ENCODE measurements at places on chromosomes 7 and 10.

- DNase-seq = no peak
Observed at GRCh38 chr7:47310020-47310419, 271.9 kb downstream of the TNS3 start.

GRCh38 chr7:135537453-135537852 lies 20.3 kb upstream of the NUP205 start:
- no peak for DNase-seq

DNA sequence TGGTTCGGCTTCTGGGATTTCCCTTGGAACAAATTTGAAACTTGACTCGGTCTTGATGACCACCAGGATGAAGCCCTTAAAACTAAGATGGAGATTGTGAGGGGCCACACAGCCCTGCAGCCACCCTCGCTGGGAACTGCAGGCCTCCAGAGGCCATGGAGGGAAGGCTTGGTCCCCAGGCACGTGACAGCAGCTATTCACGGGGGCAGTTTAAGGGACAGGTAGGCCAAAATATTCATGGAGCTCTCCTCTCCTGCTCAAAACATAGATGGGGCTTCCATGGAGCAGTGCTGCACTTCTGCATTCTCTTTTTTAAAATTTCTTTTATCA lies 137.0 kb downstream of the ADCY1 start:
- no peak for DNase-seq

- no peak for DNase-seq
Observed at GRCh38 chr7:150731916-150732315, 5.3 kb upstream of the GIMAP5 start.

- no peak for DNase-seq
Observed at GRCh38 chr7:28698840-28699239, 259.3 kb downstream of the TRIL start.

GRCh38 chr7:155911471-155912105 lies 99.3 kb upstream of the SHH start:
- no peak for DNase-seq

DNA sequence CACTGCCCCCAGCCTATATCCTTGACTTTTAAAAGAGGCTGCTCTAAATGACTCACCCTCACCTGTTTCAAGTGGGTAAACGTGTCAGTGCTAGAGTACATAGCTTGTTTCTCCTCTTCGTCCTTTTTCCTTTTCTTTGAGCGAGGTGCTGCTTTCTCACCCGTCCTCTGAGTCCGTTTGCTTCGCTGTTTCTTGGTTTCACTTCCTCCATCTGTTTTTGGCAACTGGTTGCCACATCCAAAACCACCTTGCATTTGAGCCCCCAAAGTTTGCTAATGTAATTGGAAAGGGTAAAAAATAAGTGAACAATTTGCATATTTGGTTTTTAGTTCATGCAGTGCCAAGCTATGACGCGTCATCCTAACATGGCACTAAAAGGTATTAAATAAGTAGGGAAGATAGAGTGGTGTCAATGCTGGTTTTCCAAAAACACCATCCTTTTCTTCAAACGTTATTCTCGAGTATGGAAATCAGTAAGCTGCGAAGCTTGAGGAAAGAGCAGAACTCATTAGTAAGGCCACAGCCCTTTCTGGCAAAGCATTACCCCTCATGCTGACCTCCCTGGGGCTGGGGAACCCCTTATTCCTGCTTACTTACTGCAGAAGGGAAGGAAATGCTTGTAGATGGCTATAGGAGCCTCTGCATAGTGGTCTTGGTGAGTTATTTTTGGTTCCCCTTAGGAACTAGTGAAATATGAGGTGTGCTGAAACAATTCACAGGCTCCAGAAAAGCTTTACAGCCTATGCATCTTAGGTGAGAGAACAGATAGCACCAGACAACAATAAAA lies 133.5 kb downstream of the GALNT11 start:
- DNase-seq = no peak

DNA sequence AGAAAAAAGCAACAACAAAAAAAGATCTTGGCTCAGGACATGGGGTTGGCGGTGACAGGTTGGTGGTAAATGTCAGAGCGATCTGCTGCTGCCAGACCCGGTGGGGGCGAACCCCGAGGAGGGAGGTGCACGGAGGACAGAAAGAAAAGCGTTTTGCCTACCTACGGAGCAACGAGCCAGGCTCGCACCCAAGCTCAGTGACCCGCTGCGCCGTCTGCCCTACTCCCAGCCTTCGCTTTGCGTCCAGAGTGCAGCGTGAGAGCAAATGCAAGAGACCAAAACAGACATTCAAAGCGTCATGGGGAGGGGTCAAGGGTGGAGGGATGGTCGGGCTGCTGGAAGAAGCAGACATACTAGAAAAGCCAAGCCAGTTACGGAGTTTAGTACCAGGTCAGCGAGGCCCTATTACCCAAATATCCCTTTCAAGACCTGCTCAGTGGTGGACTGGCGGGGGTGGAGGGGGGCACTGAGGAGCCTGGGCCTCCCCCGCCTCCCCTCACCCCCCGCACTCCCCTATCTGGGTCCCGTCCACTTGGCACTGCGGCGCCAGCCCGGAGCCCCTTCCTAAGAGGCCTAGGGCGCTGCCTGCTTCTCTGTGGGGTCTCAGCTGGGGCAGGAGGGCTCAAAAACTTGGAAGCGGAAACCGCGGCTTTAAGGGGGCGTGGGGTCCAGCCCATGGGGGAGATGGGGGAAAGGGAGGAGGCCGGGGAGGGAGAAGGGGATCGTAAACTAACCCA lies 66.9 kb downstream of the SLC29A4 start:
- DNase-seq = no peak
